Breast epithelium (tissue), 4 donors: ENCODE measurements at places on chromosomes 13 and 19. TPM values are rescaled to one million over a fixed set of nuclear protein-coding genes. Genes with fewer than 3 reads are reported as not detected.

Gene SMAD9
- 7.5 TPM for total RNA-seq

Gene CHST8
- total RNA-seq: 1.6 TPM

Gene ZNF723
- total RNA-seq: not detected

Gene ZIC5
- not detected for total RNA-seq

DNA sequence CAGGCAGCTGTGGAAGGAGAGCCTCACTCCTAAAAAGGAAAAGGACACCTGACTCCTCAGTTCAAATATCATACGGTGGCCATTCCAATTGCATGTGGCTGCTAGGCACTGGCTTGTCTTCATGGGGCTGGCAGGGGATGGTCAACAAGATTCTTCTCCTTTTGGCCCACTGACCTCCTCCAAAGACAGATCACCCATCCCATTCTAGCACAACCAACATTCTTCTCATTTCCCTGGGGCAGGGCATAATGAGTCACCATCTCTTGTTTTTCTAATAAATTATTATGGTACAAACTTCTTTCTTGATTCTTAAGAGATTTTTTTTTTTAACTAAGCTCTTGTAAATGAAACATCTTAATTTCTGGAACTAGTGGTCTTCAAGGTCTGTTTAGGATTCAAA lies 136.7 kb upstream of the NBEA start:
- no peak overlapping the region for H3K4me3 ChIP-seq
- H3K4me1 ChIP-seq: no peaks in the 10 kb centered on the region
- no peaks in the 10 kb centered on the region for H3K36me3 ChIP-seq

- DNase-seq: no peak
- no peaks in the 10 kb centered on the region for H3K27me3 ChIP-seq
- H3K27ac ChIP-seq: no peak overlapping the region
- H3K4me3 ChIP-seq: no peak overlapping the region
These were observed 652.0 kb downstream of the LIG4 start for GRCh38 chr13:107563099-107563925.

DNA sequence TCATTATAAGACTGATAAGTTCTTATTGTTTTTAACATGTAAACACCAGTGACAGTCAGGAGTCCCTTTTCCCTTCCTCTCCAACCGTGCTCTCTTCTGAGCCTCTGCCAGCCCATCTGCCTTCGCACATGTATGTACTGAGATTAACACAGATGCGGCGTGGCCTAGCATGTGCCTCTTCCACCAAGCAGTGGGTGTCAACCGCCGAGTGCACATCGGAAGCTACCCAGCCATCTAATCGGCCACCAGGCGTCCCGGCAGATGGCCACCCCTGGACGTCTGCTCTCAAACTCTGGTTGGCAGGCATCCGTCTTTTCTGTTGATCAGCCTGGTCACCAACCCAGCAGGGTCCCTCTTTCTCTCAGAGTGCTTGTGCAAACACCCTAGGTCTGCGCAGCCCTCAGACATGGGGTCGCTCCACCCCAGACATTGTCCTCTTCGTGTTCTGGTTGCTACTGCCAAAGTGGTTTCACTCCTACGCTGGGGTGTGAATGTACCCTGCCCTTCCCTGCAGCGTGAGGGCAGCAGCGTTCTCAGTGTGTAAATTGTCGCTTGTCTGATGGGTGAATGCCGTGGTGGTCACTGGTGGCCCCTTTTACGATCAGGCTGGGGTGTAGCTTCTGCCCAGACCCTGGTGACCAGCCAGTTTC lies 57.7 kb upstream of the LDLR start:
- no peak overlapping the region for H3K27ac ChIP-seq
- H3K4me1 ChIP-seq: no peaks in the 10 kb centered on the region
- H3K27me3 ChIP-seq: no peaks in the 10 kb centered on the region

- no peak overlapping the region for H3K27ac ChIP-seq
- no peak for DNase-seq
- H3K27me3 ChIP-seq: peaks cover 4% of the 10 kb centered on the region
- no peaks in the 10 kb centered on the region for H3K36me3 ChIP-seq
- no peaks in the 10 kb centered on the region for H3K4me1 ChIP-seq
These were observed 10.9 kb downstream of the TMIGD2 start for GRCh38 chr19:4291184-4291732.

DNA sequence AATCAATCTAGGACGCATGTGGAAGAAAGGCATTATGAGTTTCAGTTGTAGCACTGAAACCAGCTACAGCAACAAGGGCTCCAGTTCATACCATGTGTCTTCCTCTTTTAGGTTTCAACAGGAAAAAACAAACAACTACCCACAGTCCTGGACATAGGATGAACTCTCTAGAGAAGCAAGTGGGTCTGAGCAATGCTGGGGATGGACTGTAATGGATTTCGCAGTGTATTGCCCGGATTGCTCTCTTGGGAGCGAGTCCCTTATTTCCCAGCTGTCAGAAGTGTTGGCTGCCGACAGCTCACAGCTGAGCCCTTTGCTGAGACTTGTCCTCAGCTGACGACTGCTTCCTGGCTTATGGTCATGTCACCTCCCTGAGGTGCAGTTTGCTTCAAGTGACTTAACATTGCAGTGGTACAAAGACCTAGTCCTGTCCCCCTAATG lies 12.1 kb upstream of the MYCBP2 start:
- no peak overlapping the region for H3K27ac ChIP-seq
- no peaks in the 10 kb centered on the region for H3K36me3 ChIP-seq
- H3K4me1 ChIP-seq: no peaks in the 10 kb centered on the region
- H3K4me3 ChIP-seq: no peak overlapping the region
- DNase-seq: no peak
